A549 treated with DMSO at 1 μM for 4 hours (cell line): ENCODE measurements at places on chromosomes 12 and 14. TPM values are rescaled to one million over a fixed set of nuclear protein-coding genes. Genes with fewer than 3 reads are reported as not detected.

MARCHF9 gene
- total RNA-seq = 4.9 to 7.8 TPM (median 7.3 TPM) in 5 replicates

ZNF268 gene
- 11.4 to 18.0 TPM (median 11.9 TPM) in 5 replicates for total RNA-seq

SERPINA5 gene
- 0.08 to 0.16 TPM (median 0.13 TPM) in 4 of 5 replicates, not detected in the other for total RNA-seq

FSCB gene
- not detected in 5 replicates for total RNA-seq

SARNP gene
- 85.0 to 131 TPM (median 93.2 TPM) in 5 replicates for total RNA-seq

CEP170B gene
- total RNA-seq = 19.3 to 26.4 TPM (median 23.0 TPM) in 5 replicates

NEMP1 gene
- 15.1 to 21.3 TPM (median 17.3 TPM) in 5 replicates for total RNA-seq

KLHDC1 gene
- 0.12 to 0.29 TPM (median 0.24 TPM) in 5 replicates for total RNA-seq

GPR135 gene
- 0.80 to 1.5 TPM (median 1.4 TPM) in 5 replicates for total RNA-seq

ATF7IP gene
- 3.7 to 8.3 TPM (median 6.5 TPM) in 5 replicates for total RNA-seq

SSTR1 gene
- not detected in 5 replicates for total RNA-seq

STYX gene
- 4.0 to 7.6 TPM (median 6.3 TPM) in 5 replicates for total RNA-seq

ANO4 gene
- 0.05 to 0.06 TPM (median 0.06 TPM) in 3 of 5 replicates, not detected in the others for total RNA-seq

SIX6 gene
- not detected in 5 replicates for total RNA-seq

KLRB1 gene
- total RNA-seq = not detected in 5 replicates

SERPINA3 gene
- 5.4 to 7.9 TPM (median 5.9 TPM) in 5 replicates for total RNA-seq
